NCI-H1930 (cell line): ENCODE measurements at places on chromosomes 3 and 15.

- DNase-seq: no peak
Observed at GRCh38 chr3:175105066-175105465, 245.9 kb downstream of the NAALADL2 start.

GRCh38 chr3:37324850-37325321 is 150.5 kb upstream of the LRRFIP2 start:
- no peak for DNase-seq

DNA sequence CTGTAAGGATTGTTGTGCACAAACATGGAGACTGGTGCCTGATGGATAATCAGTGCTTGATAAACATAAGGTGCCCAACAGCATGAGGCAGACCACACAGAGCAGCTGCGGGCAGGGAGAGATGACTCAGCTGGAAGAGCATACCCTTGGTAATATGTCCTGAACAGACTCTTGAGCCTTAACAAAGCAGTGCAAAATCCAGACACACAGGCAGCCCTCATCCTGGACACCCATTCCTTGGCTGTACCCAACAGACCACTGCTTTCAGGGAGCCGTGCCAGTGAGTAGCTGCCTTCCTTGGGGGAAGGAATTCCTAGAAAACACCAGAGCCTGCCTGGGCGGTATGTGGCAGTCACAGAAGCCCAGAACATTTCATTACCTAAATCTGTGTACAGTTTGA is 156.2 kb downstream of the CLSTN2 start:
- DNase-seq: no peak

DNA sequence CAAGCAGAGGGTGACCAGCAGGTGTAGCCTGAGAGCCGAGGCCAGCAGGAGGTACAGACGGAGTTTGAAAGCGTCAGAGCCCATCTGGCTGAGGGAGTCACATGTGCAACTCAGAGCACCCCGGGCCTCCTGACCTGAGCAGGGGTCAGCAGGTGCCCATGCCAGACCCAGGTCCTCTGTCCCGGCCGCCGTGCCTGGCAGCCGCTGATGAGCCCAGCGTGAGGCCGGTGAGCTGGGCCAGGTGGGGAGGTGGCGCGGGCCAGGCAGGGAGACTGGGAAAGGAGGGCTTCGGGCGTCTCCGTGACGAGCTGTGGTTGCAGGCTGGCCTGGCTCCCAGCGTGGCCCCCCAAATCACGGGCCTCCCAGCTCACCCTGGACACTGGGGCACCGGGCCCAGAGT is 130.9 kb downstream of the CHSY1 start:
- no peak for DNase-seq

- DNase-seq: no peak
Observed at GRCh38 chr15:63305260-63305659, 27.9 kb downstream of the APH1B start.
